Stimulated activated CD8-positive, alpha-beta memory T cell treated with anti-CD3 and anti-CD28 coated beads, Interleukin-2, amount 100 ng/mL, for 1 hour (primary cell): ENCODE measurements at places on chromosomes 13 and 19.

DNA sequence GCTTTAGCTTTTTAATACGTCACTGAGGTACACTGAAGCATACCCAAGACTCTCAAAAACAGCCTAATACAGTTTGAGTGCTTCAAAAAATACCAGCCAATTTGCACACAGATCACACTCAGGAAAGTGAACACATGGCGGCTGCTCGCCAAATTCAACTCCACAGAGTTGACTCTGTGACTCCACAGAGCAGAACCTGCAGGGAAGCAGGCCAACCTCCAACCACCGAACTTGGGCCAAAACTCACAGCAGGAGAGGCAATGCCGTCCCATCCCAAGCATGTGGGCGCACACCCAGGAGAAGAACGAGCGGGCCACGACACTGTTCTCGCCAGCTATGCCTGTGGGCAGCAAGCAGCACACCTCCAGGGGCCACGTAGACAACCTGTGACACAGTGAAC is 21.1 kb downstream of the ELL start:
- DNase-seq: no peak

GRCh38 chr19:49297403-49297802 is 27.6 kb downstream of the SLC6A16 start:
- DNase-seq: no peak

- DNase-seq: no peak
Observed at GRCh38 chr13:47190696-47191305, 293.9 kb upstream of the HTR2A start.

DNA sequence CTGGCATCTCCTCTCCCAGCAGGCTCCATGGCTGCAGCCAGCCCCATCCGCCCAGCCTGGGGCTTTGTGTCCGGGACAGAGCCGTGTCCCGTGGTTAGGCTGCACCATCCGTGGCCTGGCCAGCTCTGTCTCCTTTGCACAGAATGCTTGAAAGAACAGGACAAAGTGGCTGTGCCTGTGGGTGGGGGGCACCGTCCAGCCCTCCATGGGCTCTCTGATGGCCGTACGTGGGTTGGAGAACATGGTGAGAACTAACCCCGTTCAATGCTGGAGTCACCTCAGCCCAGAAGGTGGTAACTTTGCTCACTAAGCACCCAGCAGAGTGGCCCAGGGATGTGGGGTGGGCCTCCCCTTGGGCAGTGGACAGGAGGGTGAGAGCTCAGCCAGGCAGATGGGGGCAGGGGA is 2.8 kb downstream of the RPS15 start:
- DNase-seq: no peak

DNA sequence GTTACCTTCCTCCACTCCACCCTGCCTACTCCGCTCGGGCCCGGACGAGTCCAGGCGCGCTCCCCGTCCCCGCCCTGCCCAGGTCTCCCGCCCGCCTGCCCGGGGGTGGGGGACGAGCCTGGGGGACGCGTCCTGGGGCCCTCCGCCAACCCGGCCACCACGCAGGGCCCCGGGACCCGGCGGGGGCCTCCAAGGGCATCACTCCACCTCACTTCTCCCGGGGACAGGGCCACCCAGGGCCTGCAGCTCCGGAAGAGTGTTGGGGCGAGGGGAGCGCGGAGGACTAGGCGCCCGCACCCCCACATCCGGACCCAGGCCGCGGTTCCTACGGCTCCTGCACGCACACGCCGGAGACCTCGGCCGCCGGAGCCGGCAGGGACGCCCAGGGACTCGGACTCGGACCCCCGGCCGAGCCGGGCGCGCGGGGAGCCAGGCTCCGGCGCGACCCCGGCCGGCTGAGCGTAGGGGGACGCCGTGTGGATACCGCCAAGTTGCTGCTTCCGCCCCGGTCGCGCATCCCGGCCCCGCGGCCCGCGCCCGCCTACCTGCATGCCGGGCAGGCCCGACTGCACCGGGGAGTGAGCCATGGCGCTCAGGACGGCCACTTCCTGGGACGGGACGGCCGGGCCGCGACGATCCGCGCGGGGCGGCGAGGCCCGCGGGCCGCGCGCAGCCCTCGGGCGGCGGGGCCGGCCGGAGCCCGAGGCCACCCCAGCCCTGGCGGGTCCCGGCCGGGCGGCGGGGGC is 534 bp downstream of the STK24 start:
- DNase-seq: peak; percentile 8

- no peak for DNase-seq
Observed at GRCh38 chr13:110151462-110151861, 155.5 kb downstream of the COL4A1 start.

- DNase-seq: no peak
Observed at GRCh38 chr13:43786472-43786765, 353 bp downstream of the ENOX1 start.
